Prostate gland (tissue), 2 donors: ENCODE measurements at places on chromosomes 11 and 22. TPM values are rescaled to one million over a fixed set of nuclear protein-coding genes. Genes with fewer than 3 reads are reported as not detected.

OR8A1 gene
- not detected for total RNA-seq

AHNAK gene
- 367 TPM for total RNA-seq

TSKU gene
- total RNA-seq: 72.8 TPM

DNA sequence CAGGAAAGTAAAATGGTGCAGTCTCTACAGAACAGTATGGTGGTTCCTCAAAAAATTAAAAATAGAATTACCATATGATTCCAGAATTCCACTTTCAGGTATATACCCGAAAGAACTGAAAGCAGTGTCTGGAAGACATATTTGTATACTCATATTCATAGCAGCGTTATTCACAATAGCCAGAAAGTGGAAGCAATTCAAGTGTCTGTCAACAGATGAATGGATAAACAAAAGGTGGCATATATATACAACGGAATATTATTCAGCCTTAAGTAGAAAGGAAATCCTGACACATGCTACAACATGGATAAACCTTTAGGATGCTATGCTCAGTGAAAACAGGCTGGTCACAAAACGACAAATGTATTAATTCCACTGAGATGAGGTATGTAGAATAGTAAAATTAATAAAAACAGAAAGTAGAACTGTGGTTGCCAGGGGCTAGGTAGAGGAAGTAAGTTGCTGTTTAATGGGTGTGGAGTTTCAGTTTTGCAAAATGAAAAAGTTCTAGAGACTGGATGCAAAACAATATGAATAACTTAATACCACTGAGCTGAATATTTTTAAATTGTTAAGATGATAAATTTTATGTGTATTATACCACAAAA is 14.5 kb downstream of the SAA1 start:
- no peak overlapping the region for H3K27ac ChIP-seq
- DNase-seq: no peak

SERPING1 gene
- total RNA-seq: 205 TPM

DNA sequence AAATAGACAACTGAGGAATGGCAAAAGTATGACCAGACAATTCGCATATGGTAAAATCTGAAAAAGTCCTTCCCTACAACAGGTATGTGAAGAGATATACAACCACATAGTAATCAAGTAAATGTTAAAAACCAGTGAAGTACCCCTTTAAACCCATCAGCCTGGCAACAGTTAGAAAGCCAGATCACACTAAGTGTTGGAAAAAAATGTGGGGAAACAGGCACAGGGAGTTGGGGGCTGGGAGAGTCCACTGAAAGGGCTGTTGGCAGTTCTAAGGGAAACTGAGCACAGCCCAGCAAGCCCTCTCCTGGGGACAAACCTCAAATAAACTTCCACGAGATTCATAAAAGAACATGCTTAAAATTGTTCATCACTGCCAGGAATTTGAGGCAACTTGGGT is 242.1 kb downstream of the BUD13 start:
- DNase-seq: no peak
- no peak overlapping the region for H3K4me3 ChIP-seq

MUC5AC gene
- 0.05 TPM for total RNA-seq

NXPE4 gene
- total RNA-seq: 0.18 TPM

- H3K4me3 ChIP-seq: no peak overlapping the region
- no peak overlapping the region for H3K27ac ChIP-seq
- no peaks in the 10 kb centered on the region for H3K4me1 ChIP-seq
- no peaks in the 10 kb centered on the region for H3K36me3 ChIP-seq
These were observed 227.6 kb upstream of the CARD18 start for GRCh38 chr11:105367129-105367528.

GRCh38 chr11:119427279-119427678 is 4.3 kb upstream of the THY1 start:
- no peak for DNase-seq
- no peaks in the 10 kb centered on the region for H3K36me3 ChIP-seq
- no peak overlapping the region for H3K4me3 ChIP-seq
- peaks cover 5% of the 10 kb centered on the region for H3K27me3 ChIP-seq
- H3K27ac ChIP-seq: no peak overlapping the region

- no peak overlapping the region for H3K27ac ChIP-seq
- no peaks in the 10 kb centered on the region for H3K27me3 ChIP-seq
- H3K4me1 ChIP-seq: no peaks in the 10 kb centered on the region
These were observed 3.6 kb upstream of the RRAS2 start for GRCh38 chr11:14362611-14363010.

IL18 gene
- 4.0 TPM for total RNA-seq

DNA sequence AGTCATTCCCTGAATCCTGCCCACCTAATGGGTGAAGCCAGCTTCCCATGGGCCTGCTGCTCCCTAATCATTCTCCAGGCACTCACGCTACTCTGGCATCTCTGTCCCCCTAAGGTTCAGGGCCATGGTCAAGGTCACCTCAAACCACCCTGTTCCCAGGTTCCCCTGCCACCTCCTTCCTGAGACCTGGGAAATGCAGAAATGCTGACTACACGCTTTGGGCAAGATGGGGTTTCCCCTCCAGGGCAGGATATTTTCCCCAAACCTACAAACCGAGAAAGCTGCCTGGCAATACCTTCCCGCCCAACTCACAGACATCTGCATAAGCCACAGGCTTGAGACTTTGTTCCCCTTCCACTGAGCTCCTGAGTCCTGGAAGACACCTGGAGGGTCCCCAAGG is 97.6 kb downstream of the FEZ1 start:
- H3K27me3 ChIP-seq: no peaks in the 10 kb centered on the region
- H3K4me3 ChIP-seq: no peak overlapping the region
- H3K36me3 ChIP-seq: no peaks in the 10 kb centered on the region
- no peaks in the 10 kb centered on the region for H3K4me1 ChIP-seq
- H3K27ac ChIP-seq: no peak overlapping the region

- H3K36me3 ChIP-seq: no peaks in the 10 kb centered on the region
- H3K4me1 ChIP-seq: peaks cover 2% of the 10 kb centered on the region
- no peak overlapping the region for H3K27ac ChIP-seq
- no peak overlapping the region for H3K4me3 ChIP-seq
These were observed 1.3 kb upstream of the ZNF70 start for GRCh38 chr22:23752090-23752691.

DNA sequence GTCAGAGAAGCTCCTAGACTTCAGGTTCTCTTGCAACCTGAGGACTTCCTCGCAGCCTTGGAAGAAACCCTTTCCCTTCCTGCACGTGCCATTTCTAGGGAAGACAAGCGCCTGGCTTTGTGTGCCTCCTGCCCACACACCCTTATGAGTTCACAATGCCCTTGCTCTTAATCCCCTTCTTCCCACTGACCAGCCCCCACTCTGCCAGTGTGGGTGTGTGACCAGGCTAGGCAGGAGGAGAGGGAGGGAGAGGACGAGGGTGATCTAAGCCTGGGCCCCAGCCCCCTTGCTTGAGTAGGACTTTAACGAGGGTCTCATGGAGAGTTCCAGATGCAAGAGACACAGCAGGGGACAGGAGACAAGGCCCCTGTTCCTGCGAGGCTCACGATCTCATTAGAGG is 30.2 kb downstream of the TP53I11 start:
- no peaks in the 10 kb centered on the region for H3K36me3 ChIP-seq
- H3K27ac ChIP-seq: no peak overlapping the region
- H3K4me1 ChIP-seq: no peaks in the 10 kb centered on the region
- DNase-seq: no peak

DNA sequence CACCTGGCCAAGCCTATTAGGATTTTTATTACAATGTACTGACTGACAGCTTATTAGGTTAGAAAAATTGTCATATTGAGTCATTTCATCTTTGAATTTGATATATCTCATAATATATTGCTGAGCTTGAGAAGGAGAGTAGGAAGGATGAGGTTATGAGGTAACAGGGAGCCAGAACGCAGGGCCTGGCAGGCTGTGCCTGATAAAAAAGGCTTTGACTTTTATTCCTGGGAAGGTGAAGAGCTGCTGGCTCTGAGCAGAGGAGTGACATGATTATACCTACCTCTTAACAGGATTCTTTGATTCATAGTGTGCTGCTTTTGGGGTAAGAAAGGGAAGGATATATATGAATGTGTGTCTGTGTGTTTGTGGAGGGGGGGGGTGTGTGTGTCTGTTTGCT is 70.9 kb downstream of the SFI1 start:
- H3K27ac ChIP-seq: no peak overlapping the region
- no peaks in the 10 kb centered on the region for H3K27me3 ChIP-seq
- no peaks in the 10 kb centered on the region for H3K36me3 ChIP-seq
- no peak for DNase-seq
- no peak overlapping the region for H3K4me3 ChIP-seq

NDUFC2 gene
- 193 TPM for total RNA-seq
